Activated CD4-positive, alpha-beta T cell treated with anti-CD3 and anti-CD28 coated beads, Interleukin-2, amount 10 ng/mL, durations not matched to agents 24 days and 14 days (primary cell): ENCODE measurements at places on chromosomes 5 and 9. TPM values are rescaled to one million over a fixed set of nuclear protein-coding genes. Genes with fewer than 3 reads are reported as not detected.
A peak's percentile ranks its signal among the peaks of the same experiment; 100 is the strongest.

GRCh38 chr9:91207397-91207728 lies 154.4 kb downstream of the AUH start:
- no peak for DNase-seq

DNA sequence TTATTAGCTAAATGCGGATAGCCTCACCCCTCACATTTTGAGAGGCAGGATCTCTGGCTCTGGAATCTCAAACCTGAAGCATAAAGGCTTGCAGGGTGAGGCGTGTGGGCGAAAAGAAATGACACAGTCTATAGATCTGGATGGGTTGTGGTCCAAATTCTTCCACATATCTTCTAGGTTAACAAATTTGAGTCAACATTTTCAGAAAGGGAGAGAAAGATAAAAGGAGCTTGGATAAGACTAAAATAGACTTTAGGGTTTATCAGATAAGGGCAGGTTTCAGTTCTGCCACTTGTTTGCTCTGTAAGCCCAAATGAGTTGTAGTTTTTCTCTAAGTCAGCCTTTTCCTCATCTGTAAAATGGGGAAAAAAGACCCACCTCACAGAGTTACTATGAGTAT lies 220.9 kb downstream of the TRIM32 start:
- DNase-seq: no peak

DNA sequence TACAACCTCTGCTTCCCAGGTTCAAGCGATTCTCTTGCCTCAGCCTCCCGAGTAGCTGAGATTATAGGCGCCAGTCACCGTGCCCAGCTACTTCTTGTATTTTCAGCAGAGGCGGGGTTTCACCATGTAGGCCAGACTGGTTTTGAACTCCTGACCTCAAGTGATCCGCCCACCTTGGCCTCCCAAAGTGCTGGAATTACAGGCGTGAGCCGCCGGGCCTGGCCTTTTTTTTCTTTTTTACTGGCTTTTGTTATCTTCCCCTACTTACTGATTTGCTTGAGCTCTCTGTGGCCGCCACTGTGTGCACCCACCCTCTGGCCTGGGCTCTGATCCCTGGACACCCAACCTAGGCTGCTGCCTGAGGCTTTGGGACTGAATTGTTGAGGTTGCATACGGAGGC lies 60.3 kb downstream of the ANKRD33B start:
- no peak for DNase-seq

DNA sequence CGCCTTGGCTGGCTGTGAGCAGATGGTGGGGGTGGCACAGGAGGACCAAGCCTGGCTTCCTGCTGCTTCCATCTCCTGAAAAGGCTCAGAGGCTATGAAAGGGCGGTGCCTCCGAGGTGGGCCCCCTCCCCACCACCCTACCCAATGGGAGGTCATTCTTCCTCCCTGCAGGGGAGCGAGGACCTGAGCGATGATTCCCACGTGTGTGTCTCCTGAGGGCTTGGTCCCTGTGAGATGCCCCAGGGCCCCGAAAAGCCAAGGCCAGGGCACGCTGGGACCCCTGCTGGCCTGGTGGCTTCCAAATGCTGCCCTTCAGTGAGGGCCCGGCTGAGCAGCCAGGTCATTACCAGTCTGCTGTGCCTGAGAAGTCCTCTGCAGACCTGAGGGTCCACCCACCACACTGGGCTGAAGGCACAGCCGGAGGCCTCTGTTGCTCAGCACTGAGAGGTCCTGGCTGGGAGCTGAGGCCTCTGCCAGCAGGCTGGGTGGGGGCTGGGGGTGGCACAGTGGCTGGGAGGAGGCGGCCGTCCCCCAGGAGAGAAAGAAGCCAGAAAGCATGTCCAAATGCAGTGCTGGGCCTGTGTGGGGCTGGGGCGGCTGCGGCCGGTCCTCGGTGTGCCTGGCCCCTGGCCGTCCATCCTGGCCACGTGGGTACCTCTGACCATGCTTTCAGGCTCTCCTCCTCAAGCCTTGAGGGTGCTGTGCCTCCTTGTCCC lies 14.0 kb upstream of the SLC6A19 start:
- DNase-seq: no peak

PTGDS gene
- total RNA-seq: not detected in 2 replicates

- DNase-seq: no peak
These were observed 4.6 kb downstream of the RAPGEF6 start for GRCh38 chr5:131630208-131630962.

ADAM19 gene
- total RNA-seq: 232 TPM in 2 replicates

- DNase-seq: no peak
These were observed 384.0 kb upstream of the DMAC1 start for GRCh38 chr9:8183618-8184017.

LCP2 gene
- 278 and 283 TPM in 2 replicates for total RNA-seq

SLC6A18 gene
- not detected in 2 replicates for total RNA-seq

DNA sequence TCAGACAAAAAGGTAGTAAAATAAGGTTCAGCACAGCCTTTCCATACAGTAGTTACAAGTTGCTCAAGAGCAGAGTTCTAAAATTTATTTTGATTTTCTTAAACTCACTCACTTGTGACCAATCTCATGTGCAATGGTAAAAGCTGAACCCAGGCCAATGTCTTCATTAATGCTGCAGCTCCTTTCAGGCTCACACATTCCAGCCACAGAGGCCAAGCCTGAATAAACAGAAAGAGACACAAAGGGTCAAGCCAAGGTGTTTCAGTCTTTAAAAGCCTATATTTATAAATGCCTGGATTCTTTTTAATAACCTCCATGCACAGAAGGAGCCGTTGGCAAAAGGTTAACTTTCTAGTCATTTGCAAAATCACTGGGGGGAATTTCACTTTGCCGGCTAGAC lies 152.5 kb downstream of the ADAMTS6 start:
- DNase-seq: no peak

DNA sequence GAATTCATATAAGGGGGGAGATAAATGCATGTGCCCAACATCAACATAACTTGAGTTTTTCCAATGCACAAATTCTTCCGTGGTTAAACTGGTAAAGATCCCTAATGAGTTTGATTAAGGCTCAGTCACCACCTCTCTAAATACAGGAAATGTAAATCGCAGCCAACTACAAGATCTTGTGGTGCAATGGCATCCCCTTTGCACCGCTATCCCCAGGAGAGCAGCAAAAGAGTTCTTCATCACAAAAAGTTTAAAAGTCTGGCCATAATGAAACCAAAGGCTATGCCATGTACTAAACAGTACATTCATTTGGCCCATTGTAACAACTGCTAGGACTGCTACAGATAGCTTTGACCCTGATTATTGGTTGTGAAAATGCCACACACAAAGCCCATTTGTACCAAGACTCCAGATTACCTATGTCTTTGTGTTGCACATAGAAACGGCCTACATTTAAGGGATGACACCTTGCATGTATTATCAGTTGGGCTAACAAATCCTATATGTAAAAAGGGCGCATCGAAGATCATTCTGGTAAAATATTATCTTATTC lies 44.5 kb downstream of the ZNF608 start:
- DNase-seq: no peak

TOR4A gene
- total RNA-seq: 10.3 and 11.4 TPM in 2 replicates

ZNF462 gene
- total RNA-seq: 0.37 and 0.50 TPM in 2 replicates

GRCh38 chr9:127976498-127976897 lies 4.3 kb downstream of the EEIG1 start:
- DNase-seq: peak; percentile 69

SPATA31C1 gene
- not detected in 2 replicates for total RNA-seq
